ENCODE measurements at places on chromosomes 6 and 20.

- DNase-seq: no peak
Measured at GRCh38 chr20:57088436-57088835, 178.0 kb downstream of the BMP7 start.

DNA sequence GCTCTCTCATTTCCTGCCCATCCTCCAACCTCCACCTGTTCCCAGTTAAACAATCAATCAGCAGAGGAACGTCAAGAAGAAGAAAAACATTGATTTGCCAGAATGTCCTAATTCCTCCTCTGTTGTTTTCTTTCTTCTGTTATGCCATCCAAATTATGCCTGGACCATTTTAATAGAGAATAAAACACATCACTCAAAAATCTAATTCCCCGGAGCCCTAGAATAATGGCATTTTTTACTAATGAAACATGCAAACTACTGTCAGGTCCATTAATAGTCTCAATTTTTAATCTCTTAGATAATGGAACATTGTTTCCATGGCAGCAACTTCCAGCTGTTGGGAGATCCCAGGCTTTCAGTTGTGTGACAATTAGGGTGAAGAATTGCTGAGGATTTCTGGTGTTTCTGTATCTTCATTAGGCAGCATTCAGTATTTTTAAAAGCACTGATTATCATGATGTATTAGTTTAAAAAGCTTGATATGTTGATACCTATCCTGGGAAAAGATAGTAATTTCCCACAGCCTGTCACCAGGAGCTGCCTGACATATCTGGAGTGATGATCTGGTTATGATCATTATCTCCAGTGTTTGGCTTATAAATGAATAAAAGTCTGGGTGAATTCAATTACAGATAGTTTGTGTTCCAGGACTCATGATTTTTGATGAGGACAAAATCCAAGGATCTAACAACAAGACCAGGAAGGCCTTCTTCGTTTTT, 209.8 kb downstream of the TPBG start:
- DNase-seq: no peak

GRCh38 chr6:154481521-154482013, 28.9 kb downstream of the CNKSR3 start:
- DNase-seq: no peak

GRCh38 chr6:129100164-129100563, 217.2 kb downstream of the LAMA2 start:
- DNase-seq: no peak

- DNase-seq: no peak
Measured at GRCh38 chr6:140623498-140623897, 1249.0 kb upstream of the CITED2 start.

- no peak for DNase-seq
Measured at GRCh38 chr20:8518878-8519277, 386.8 kb downstream of the PLCB1 start.

- no peak for DNase-seq
Measured at GRCh38 chr6:17486680-17487079, 93.3 kb downstream of the CAP2 start.

GRCh38 chr6:119226089-119226488, 123.5 kb downstream of the MAN1A1 start:
- no peak for DNase-seq

GRCh38 chr20:61757-62156, 25.7 kb upstream of the DEFB125 start:
- DNase-seq: no peak

- DNase-seq: peak; percentile 30
Measured at GRCh38 chr6:46042355-46042999, 26.8 kb upstream of the CLIC5 start.

DNA sequence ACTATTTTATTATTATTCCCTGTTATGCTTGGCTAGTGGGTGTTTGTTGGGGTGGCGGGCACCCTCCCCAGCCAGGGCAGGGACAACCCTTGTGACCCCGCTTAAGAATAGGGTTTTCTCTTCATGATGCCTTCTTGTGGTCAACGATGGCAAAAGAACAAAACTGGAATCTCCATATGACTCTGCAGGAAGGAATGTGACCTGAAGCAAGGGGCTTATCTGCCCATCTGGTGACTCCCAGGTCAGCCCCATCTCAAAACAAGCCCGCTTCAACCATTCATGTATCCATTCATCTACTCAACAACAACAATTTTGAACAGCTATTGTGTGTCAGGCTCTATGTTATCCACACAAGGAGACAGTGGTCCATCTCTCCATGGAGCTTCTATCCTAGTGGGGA, 30.9 kb upstream of the TGM6 start:
- no peak for DNase-seq

Measured in lung (tissue), 17 donors.